ENCODE measurements at places on chromosomes 1 and 21.

- no peak for DNase-seq
These were observed 4.0 kb downstream of the TOMM40L start for GRCh38 chr1:161229896-161230295.

DNA sequence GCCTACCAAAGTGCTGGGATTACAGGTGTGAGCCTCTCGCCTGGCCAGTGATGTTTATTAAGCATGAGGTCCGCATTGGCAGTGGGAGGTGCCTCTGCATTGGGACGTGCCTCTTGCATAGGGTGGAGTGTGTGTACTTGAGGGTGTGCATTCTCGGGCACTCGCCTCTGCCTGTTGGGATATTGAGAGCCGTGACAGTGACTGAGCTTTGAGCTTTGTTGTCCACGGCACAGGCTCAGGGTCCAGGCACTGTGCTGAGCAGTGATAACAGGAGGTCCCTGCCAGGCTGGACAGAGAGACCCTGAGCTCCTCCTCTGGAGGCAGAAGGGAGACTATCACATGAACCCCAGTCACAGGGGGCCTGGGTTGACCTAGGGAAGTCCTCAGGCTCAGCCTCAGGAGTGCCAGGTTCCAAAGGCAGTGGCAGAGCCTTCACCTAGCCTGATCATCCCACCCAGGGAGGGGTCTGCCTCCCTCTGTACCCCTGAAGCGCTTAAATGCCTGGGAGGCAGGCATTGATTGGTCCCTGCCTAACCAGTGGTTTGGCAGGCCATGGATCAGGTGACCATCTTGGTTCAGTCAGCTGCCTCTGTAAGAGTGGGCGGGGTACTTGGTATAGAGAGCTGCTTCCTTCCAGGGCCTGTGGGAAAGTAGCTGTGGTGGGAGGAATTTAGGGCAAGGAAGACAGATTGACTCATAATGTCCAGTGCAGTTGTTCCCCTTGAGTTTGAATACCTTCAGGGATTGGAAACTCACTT is 213.8 kb upstream of the TMEM51 start:
- no peak for DNase-seq

DNA sequence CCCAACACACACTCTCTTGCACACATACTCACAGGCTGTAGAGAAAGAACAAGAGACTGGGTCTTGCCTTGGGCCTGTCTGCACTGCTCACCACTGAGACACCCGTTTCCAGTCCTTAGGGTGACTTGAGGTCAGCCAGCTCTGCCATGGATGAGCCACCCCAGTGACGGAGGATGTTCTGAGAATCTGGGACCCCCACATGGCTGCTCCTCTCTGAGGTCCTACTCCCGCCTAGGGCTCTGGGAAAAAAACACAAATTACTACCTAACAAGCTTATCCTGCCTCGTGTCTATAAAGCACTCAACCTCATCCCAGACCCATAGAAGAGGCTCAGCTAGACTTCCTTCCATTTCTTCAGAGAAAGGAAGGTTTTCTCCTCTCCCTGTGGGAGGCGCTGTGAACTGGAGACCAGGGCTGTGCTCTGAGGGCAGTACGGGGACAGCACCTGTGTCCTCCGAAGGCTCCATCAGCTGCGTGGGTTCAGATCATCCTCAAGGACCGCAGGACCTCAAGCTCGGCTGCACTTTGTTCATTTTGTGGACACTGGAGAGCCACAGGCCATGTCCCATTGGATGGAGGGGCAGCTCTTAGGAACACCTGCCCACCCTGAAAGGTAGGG is 4.3 kb upstream of the CLEC20A start:
- no peak for DNase-seq

DNA sequence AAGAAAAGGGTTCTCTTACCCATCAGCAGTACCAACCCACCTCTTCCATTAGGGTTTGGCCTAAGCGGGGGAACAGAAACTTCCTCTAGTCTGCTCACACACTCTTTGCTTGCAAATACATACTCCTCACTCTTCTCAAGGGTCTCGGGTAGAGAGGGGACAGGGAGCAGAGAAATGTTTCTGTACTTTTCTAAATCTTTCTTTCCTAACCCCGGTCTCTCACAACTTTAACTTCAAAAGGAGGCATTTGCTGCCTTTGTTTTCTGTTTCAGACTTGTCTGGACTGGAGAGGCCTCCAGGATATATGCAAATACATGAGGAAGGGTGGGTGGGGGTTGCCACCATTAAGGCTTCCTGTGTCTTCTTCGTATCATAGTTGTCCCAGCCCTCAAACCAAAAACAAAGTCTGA is 10.5 kb upstream of the LAX1 start:
- DNase-seq = no peak

GRCh38 chr21:35252831-35253230 is 203.7 kb upstream of the RUNX1 start:
- no peak for DNase-seq

GRCh38 chr1:30034627-30035521 is 688.5 kb downstream of the MATN1 start:
- no peak for DNase-seq

- DNase-seq = no peak
These were observed 17.6 kb downstream of the ESRRG start for GRCh38 chr1:216705676-216706075.

DNA sequence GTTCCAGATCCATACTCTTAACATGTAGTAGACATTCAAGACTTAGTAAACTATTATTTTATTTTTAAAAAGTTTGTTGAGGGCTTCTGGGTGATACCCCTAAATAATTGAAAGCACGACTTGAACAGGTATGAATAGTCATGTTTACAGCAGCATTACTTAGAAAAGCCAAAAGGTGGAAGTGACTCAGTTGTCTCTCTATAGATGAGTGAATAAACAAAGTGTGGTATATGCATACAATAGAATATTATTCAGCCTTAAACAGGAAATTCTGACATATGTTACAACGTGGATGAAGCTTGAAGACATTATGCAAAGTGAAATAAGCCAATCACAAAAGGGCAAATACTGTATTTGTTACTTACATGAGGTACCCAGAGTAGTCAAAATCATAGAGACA is 26.5 kb downstream of the TSNAX start:
- DNase-seq = no peak

DNA sequence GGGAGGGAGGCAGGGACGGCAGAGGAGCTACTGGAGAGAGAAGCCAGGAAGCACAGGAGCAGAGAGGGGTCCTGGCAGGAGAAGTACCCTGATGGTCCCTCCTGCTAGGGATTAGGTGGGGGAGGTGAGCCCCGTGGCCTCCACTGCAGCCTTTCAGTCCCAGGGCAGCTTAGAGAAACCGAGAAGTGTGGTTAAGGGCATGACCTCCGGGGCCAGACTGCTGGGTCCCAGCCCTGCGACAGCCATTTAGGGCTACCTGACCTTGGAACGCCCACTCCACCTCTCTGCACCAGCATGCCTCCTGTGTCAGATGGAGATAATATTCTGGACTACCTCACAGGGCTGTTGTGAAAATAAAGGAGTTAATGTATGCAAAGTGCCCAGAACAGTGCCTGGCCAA is 47.4 kb downstream of the KCNN3 start:
- DNase-seq = no peak
